ENCODE measurements at places on chromosomes 5 and 9.
A peak's percentile ranks its signal among the peaks of the same experiment; 100 is the strongest.

DNA sequence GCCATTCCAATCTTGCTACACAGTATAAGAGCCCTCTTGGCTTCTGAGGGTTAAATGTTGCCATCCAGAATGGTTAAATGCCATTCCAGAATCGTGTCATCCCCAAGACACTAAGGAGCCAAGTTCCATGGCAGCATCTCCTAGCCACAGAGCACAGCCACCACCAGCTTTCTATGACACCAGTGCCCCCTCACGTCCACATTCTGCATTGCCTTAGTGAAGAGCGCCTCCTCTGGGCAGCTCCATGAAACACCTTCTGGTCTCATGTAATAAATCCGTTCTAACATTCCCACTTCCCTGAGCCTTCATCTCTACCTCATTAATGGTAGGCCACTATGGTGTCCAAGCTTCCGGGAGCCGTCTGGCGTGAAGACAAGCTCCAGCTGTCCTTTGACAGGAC, 12.4 kb downstream of the CBY3 start:
- peak; percentile 46 for DNase-seq

DNA sequence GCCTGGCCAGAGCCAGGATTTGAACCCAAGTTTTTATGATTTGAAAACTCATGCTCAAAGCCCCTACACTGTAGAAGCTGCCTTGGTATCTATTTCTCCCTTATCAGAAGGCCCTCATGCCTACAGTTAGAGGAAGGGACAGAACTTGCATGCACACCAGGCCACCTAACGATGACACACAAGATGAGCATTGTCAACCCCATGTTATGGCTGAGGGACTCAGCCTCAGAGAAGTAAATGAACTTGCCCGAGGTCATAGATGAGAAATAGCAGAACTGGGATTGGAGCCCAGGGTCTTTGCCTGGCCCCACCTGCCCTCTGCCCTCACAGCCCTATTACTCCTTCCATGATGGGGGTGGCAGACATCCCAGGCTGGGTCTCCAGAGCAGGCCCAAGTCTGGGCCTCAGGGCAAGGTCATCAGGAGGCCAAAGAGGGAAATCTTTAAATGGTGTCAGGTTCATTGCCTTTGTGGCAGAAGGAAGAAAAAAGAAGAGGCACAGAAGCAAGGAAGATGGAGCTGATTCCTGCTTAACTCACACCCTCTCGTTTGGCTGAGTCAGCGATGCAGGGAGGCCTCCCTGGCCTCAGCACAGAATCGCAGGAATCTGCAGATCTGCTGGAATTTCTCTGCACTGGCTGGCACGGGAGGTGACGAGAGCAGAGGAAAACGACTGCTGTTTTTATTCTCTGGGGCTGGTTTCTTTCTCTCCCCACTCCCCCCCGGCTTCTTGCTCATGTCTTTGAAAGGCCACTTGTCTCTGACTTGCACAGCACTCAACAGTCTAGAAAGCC, 20.6 kb upstream of the CRB2 start:
- DNase-seq, result peak; percentile 95

- peak; percentile 44 for DNase-seq
These were observed 13.3 kb downstream of the SLC25A46 start for GRCh38 chr5:110751902-110752762.

DNA sequence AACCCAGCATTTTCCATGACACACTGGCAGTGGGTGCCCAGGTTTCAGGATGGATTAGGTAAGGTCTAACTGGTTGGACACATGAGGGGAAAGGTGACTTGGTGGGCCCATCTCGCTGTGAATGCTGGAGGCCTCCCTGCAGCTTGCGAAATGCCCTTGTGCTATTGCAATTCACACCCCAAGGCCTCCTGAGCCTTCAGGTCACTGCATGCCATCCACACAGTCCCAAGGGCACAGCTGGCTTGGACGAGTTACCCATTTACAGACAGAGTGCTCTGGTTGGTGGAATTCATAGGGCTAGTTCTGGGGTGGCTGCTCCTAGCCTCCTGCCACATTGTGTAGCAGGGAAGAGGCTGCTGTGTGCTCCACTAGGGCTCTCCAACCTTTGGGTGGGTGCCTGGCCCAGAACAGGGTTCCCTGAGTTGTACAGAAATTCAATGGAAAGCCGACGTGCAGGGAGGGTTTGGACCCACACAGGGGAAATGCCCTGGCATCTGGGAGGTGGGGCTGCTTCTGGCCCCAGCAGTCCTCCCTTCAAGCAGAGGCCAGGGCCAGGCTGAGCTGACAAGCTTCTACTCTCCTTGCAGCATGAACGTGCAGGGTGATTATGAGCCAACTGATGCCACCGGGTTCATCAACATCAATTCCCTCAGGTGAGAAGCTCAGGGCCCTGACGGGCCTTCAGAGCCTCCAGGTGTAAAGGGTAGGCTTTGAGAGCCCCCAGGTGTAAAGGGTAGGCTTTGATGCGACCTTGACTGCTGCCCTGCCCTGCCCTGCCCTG, 54.3 kb downstream of the ASS1 start:
- DNase-seq, result no peak

DNA sequence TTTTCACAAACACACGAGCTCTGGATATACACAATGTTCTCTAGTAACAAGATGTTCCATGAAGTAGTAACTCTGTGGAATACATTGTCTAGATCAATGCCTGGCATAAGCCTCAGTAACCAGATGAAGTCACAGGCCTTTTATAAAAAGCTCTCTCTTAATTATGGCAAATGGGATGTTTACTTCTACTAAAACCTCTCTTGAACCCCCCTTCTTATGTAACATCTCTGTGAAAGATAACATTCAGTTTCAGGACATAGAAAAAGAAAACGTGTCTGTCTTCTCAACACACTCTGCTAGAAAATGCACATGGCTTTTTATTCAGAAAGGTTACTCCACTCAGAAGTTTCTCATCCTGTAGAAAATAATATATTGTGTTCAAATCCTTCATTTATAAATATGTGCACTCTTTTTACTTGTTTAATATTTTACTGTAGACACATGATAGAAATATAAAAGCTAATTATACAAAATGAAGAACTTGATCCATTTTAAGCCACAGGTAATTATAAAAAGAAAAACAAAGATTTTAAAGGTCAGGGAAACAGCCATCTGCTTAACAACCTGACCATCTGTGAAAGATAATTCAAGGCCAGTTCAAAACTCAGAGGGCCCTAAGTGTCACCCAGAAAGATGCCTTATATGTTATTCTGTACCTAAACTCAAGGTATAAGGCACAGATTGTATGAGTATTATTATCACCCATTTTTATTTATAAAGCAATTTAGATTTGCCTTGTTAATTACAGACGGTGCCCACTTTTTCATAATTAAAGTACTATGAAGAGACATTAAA, 812.0 kb downstream of the CDH18 start:
- DNase-seq, result no peak

DNA sequence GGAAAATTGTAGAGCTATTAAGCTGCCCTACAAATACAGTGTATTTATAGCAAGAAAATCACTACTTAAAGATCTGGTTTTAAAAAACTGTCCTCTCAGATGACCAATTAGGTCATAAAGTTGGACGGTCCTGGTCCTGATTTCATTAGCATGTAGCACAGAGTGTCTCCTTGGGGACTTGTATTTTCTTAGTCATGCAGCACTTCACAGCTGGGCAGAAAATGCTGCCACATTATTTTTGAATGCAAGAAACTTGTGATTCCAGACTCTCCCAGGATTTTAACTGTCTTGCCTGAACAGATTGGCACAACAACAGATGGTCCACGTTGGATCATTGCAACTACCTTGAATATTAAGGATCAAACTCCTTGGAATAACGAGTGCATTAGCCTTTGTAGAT, 348.1 kb upstream of the SGCD start:
- no peak for DNase-seq

DNA sequence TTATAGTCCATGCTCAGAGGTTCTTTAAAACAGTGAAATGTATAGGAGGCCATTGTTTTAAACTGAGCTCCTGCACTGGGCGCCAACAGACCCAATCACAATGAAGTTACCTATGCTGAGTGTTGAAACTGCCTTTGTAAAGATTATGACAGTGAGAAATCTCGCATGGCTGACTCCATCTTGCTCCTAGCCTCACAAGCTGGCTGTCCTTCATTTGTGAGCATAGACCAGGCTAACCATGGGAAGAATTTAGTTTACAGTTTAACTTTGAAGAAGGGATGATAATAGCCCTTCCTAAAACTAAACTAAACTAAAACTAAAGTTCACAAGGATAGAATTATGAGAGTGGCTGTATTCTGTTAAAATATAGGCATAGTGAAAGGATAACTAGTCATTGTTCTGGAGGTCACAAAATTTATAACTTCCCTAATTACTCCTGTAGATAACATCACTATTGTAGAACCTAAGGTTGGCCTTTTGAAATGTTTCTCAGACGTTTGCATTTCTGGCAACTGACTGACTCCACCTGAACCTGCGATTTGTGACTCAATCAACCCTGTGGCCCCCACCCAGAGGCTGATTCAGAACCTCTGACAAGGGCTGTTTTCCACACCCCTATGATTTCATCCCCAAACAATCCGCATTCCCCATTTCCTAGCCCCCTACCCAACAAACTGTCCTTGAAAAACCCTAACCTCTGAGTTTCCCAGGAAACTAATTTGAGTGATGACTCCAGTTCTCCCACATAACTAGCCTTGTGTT, 59.1 kb downstream of the HMHB1 start:
- peak; percentile 52 for DNase-seq

- peak; percentile 23 for DNase-seq
These were observed 34.7 kb upstream of the DMXL1 start for GRCh38 chr5:119036101-119036762.

GRCh38 chr5:110784901-110785300, 46.1 kb downstream of the SLC25A46 start:
- peak; percentile 28 for DNase-seq

DNA sequence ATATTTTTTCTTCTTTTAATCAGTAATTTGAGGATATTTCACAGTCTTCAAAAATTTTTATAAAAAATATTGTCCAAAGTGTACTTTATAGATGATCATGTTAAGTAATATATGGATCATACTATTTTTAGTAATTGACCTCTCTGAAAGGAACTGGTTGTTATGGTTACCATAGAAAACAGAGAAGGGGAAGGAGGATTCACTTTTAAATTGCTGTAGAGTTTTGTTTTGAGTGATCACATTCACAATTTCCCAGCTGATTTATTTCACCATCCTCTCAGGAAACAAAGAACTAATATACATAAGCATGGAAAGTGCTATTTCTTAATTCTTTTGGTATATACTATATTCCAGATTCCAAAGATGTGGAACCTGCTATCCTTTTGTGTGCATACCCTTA, 56.5 kb upstream of the NREP start:
- DNase-seq, result no peak

DNA sequence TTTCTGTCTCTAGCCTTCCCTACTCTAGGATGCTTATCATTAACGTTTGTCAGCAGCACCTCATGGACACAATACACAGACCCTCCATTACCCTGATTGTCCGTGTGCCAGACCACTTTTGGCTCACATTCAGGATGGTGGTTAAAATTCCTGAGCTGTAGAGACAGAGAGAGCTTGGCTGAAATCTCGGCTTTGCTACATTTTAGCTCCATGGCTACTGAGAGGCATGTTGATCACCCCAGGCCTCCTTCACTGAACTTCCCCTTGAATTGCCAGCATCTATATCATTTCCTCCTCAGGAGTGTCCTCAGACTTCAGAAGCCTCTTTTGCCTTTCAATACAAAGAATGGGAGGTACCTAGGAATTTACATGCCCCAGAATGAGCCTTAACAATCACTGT, 104.7 kb upstream of the ISL1 start:
- peak; percentile 84 for DNase-seq

DNA sequence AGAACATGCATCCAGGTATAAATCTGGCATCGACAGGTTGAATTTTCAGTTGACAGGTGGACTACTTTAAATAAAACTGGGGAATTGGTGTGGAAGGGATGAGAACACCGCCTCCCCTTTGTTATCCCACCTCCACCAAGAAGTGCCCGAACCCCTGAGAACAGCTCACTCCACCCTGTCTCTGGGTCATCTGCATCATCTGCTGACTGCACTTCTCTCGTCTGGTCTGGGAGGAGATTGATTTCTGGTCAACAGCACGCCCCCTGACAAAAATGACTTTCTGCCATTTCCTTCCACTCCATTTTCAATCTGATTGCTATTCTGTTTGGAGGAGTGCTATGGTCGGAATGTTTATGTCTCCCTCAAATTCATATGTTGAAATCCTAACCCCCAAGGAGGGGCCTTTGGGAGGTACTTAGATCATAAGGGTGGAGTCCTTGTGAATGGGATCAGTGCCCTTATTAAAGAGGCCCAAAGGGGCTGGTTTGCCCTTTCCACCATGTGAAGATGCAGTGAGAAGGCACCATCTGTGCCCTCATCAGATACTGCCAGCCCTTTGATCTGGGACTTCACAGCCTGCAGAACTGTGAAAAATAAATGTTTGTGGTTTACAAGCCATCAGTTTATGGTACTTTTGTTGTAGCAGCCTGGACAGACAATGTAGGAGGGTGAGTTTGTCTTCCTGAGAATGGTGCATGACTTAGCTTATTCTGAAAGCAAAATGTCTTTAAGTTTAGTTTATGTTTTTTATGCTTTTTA, 145.7 kb downstream of the EGFLAM start:
- no peak for DNase-seq

DNA sequence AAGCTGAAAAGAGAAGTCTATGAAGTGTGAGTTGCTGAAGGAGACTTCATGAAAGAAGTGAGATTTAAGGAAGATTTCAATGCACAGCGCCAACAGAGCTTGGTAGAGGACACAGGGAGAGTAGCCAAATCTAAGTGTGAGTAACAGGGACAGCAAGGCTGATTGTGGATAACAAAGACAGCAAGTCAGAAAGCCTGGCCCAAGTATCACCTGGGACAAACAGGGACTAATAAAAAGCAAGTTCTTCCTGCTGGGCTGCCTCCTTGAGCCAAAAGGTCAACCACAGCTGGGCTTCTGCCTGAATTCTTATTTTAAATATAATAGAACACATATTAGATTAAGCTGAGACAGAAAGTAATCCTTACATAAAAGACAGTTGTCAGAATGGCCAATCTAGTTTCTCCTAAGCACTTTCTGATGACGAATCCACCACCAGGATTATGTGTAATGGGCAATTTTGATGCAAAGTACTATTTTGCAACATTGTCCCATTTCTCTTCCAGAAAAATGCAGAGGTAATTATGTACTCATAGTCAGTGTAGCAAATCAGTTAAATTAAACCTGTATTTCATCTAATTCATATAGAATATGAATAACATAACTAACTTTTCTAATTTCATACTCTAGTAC, 73.8 kb downstream of the MAPKAP1 start:
- no peak for DNase-seq

- DNase-seq, result no peak
These were observed 2.1 kb upstream of the OR2V1 start for GRCh38 chr5:181133083-181133482.

GRCh38 chr9:135862809-135863208, 44.5 kb downstream of the CAMSAP1 start:
- DNase-seq, result no peak

DNA sequence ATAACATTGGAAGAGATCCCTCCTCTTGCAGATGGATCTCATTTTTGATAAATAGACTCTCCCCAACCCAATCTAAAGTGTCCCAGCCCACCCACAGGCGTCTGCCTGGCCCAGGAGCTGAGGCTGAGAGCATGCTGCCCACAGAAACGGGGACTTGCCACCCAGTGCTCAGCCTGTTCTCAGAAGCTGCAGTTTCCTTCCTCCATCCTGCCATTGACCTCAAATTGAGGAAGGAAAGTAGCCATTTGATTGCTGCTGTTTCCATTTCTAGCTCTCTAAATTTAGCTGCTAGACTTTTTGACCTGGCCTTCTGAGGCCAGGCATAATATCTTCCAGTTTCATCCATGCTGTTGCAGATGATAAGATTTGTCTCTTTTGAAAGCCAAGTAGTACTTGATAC, 31.1 kb upstream of the FRMD3 start:
- no peak for DNase-seq

GRCh38 chr5:38641003-38641402, 84.6 kb upstream of the LIFR start:
- peak; percentile 88 for DNase-seq

- DNase-seq, result no peak
These were observed 13.2 kb downstream of the GPSM1 start for GRCh38 chr9:136340356-136341041.

Measured in astrocyte of the hippocampus (primary cell).